ENCODE measurements at places on chromosomes 12 and 14.

DNA sequence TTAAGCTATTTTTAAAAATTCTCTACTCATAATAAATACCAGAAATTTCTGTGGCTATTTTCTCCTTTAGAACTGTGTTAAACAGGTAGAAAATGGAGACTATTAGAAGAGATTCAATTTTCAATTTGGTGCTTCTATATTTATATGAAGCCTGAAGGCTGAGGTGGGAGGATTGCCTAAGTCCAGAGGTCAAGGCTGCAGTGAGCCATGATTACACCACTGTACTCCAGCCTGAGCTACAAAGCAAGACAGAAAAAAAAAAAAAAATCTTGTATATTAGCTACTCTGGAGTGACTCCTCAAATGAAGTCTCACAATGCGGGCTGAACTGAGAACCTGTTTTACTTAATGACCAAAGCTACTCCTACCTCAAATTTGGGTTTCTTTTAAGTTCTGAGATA is 9.8 kb upstream of the DPF3 start:
- DNase-seq, result no peak

DNA sequence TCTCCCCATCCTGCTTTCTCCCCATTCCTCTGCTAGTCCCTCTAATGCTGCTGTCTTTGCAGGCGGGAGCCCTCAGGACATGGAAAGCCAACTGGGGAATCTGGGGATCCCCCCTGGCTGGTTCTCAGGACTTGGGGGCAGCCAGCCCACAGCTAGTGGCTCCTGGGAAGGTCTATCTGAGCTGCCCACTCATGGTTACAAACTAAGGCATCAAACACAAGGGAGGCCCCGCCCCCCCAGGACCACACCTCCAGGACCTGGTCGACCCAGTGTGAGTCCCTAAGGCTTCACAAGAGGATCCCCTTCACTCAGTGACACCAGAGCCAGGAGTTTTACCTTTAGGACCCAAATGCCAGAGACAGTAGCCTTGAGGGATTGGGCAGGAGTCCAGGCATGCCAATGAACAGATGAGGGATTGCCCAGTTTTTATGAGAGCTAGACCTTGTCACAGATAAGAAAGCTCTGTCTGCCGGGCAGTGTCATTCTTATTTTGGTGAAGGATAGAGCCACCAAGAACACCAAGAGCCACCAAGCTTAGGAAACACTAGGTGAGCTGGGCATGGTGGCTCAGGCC is 8.0 kb upstream of the CPNE6 start:
- no peak for DNase-seq

GRCh38 chr14:86788224-86788623 is 1204.8 kb downstream of the GALC start:
- DNase-seq, result no peak

- no peak for DNase-seq
Observed at GRCh38 chr12:11771895-11772502, 122.5 kb downstream of the ETV6 start.

GRCh38 chr14:75198291-75198933 is 22.0 kb upstream of the TMED10 start:
- no peak for DNase-seq

- DNase-seq, result no peak
Observed at GRCh38 chr14:32212833-32213232, 9.8 kb upstream of the RNU6-8 start.

- DNase-seq, result no peak
Observed at GRCh38 chr12:53493610-53494391, 5.5 kb downstream of the MAP3K12 start.

DNA sequence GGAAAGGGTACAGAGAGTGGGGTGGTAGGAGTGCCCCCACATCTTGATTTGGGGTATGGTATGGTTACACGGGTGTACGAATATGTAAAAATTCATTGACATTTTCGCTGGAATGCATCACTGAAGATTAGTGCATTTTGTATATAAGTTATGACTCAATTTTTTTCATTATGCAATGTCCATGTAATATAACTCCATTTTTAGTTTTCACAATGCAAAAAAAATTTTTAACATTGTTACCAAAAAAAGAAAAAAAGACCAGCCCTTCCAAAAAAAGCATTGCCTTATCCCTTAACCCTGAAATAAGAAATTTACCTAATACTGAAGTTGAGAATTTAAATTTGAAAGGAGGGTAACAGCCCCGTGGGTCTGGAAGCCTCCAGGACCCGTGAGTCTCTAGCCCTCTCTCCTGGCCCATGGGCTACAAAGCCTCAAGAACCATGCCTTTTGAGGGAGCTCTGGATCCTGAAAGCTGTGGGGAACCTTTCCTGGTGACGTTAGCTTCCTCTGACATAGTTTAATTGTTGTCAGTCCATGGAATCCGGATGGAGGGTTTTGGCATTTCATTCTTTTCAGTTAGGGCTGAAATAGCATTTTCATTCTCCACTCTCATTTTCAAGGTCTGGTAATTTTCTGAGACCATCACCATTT is 55.6 kb upstream of the ACTN1 start:
- DNase-seq, result no peak

DNA sequence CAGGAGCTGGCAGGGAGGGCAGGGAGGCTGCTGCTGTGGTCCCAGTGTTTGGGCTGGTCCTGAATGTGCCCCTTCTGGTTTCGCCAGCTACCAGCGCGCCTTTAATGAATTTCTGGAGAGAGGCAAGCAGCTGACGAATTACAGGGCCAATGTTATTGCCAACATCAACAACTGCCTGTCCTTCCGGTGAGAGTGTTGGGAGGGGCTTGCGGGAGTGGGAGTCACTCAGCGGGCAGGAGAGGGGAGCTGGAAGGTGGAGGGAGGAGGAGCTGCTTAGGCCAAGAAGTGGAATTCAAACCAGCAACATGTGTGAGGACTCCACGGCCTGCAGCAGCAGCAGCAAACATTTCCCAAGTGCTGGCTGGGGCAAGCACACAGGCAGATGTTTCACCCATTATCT is 7.7 kb downstream of the TNFAIP2 start:
- DNase-seq, result no peak

- DNase-seq, result no peak
Observed at GRCh38 chr12:95243497-95244183, 26.0 kb downstream of the VEZT start.

GRCh38 chr14:68636597-68636996 is 156.3 kb downstream of the ZFP36L1 start:
- DNase-seq, result no peak

GRCh38 chr14:101490771-101491170 is 70.5 kb upstream of the DIO3 start:
- DNase-seq, result no peak

- no peak for DNase-seq
Observed at GRCh38 chr12:100955139-100955538, 160.6 kb downstream of the ANO4 start.

GRCh38 chr12:107474639-107475539 is 210.7 kb upstream of the PWP1 start:
- DNase-seq, result no peak

DNA sequence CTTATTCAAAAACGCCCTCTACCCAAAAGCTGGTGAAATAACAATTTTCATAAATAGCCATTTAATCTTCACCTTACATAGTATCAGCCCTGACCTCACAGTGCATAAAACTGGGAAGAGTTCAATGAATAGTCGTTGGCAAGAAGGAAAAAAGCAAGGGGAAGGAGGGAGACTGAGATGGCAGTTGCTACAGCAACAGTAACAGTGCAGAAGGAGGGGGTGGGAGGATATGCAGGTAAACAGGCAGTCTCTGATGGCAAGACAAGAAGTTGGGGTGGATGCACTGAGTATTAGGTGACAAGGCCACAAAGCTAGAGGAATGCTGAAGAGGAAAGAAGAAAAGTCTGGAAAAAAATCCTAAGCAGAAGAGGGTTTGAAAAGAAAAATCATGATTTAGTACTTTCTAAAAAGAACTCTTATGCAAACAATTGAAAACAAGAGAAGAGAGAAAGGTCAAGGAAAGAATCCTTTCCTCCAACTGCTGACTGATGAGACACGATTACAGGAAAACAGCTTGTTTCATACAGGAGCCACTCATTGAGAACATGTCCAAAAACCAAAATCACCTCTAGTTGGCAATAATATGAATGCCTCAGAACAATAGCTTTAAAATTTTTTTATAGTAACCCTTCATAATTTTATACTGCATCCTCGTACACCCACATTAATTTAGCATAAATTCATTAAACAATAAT is 56.0 kb downstream of the DCAF5 start:
- no peak for DNase-seq

DNA sequence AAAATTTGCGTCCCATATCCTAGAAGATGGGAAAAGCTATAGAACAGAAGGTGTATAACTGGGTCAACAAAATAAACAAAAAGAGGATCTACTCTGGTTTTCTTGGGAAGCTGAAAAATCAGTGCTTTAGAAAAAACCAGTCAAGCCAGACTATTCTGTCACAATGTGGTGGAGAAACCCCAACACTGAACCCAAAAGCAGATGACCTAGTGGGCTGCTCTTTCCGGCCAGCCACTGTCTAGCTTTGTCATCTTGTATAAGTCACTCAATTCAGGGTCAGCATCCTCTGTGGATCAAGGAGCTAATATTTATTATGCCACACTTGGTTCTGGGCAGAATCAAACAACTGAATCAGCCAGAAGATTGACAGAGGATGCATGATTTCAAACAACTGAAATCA is 26.6 kb upstream of the TMCC3 start:
- no peak for DNase-seq

DNA sequence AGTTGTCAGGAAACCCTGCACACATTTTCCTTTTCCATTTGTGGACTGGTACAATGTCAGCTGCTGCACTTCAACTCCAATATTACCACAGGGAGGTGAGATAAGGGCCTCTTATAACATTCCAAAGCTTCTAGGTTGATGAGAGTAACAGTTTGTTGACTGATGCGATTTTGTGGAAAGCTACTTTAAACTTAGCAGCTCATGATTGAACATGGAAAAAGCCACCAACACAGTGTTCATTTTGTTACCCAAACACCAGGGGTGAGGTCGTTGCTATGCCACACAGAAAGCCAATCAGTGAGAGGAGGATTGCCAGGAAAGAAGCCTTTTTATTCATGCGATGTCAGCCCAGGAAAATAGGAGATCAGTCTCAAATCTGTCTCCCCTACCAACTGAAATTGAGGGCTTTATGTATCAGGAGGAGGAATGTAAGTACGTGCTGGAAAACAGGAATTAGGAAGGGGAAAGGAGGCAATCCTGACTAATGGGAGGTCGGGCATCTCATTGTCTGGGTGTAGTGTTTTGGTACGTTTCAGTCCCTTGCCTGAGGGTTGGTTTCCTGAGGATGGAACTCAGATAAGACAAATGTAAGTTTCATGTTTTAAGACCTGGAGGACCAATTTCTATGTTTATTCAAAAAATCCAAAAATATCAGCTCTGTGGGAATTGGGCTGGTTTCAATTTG is 92.7 kb upstream of the PLEKHA5 start:
- no peak for DNase-seq

- DNase-seq, result no peak
Observed at GRCh38 chr14:53792909-53793308, 163.7 kb downstream of the BMP4 start.

GRCh38 chr14:94451091-94451771 is 1.4 kb downstream of the SERPINA11 start:
- DNase-seq, result no peak
